Activated B cell treated with CpG ODN at 0.5 μM for 24 hours (primary cell): ENCODE measurements at places on chromosomes 2 and 18. TPM values are rescaled to one million over a fixed set of nuclear protein-coding genes. Genes with fewer than 3 reads are reported as not detected.

NYAP2 gene
- 0.07 TPM in 1 of 2 replicates, not detected in the other for total RNA-seq

NRP2 gene
- total RNA-seq = 8.1 and 10.2 TPM in 2 replicates

GPR155 gene
- total RNA-seq = 2.8 TPM in 2 replicates

HOXD9 gene
- total RNA-seq = not detected in 2 replicates

GRCh38 chr2:95271381-95271971 is 2.8 kb upstream of the PROM2 start:
- peak; percentile 1 for DNase-seq

GRCh38 chr2:95346231-95346737 is 49.1 kb downstream of the KCNIP3 start:
- no peak for DNase-seq

GRCh38 chr18:74933930-74934329 is 275.0 kb downstream of the PTGR3 start:
- no peak for DNase-seq
